ENCODE measurements at places on chromosomes 12 and 14. TPM values are rescaled to one million over a fixed set of nuclear protein-coding genes. Genes with fewer than 3 reads are reported as not detected.

AACS gene
- 14.7 TPM for total RNA-seq

ACOT6 gene
- not detected for total RNA-seq

DNA sequence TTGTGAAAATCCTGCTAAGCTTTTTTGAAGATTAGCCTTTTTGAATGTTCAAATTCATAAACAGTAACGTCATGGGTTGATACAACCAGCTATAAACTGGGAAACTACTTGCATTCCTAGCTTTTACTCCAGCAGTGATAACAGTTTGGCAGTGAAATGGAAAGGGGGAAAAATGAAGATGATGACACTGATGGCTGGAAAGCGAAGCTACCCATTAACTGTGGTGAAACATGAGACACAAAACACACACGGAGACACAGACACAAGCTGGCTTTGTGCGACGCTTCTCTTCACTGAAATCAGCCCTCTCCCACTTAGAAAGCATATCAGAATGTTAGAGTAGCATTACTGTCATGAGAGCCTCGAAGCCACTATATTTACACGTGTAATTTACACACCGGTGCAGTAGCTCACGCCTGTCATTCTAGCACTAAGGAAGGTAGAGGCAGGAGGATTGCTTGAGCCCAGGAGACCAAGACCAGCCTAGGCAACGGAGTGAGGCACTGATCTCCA, 15.7 kb downstream of the VPS37B start:
- DNase-seq = no peak

DNA sequence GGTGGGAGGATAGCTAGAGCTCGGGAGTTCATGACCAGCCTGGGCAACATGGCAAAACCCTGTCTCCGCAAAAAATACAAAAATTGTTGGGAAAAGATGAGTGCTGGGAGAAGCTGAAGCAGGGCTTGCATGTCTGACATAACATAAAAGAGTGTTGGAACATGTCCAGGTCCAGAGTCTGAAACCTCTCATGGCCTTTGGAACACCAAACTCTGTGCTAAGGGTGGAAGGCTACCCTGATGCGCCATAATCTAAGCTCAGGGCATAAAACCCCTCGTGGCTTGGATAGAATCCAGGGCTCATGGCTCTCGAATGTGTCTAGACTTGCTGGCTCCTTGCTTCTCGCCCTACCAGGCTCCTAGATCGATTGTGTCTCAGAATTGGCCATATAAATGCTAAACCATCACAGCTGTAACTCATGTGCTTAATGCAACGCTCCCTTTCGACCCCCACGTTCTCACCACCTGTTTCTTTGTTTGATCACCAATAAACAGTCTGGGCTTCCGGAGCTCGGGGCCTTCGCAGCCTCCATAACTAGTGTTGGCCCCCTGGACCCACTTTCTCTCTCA, 6.7 kb upstream of the CLEC7A start:
- DNase-seq = no peak

Data from thoracic aorta (tissue), 2 donors.